ENCODE measurements at places on chromosomes 7 and 10. TPM values are rescaled to one million over a fixed set of nuclear protein-coding genes. Genes with fewer than 3 reads are reported as not detected.

The MTURN gene
- total RNA-seq: 199 TPM

The SUN3 gene
- not detected for total RNA-seq

DNA sequence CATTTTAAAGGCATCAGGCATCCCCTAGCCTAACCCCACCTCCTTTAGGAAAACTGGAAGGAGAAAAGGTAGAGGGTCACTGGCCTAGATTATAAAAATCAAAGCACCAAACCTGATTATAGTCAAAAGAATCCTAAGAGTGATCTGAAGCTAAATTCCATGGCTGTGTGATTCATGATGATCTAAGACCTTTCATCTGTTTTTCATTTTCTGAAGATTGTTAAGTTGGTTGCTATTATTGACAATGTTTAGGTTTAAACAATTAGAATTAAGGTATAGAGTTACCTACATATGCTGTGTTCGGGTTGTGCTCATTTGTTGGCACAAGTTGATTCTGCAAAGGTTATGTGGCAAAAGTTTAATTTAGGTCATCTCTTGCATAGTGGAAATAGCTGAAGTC lies 148.7 kb downstream of the BICC1 start:
- DNase-seq: no peak

DNA sequence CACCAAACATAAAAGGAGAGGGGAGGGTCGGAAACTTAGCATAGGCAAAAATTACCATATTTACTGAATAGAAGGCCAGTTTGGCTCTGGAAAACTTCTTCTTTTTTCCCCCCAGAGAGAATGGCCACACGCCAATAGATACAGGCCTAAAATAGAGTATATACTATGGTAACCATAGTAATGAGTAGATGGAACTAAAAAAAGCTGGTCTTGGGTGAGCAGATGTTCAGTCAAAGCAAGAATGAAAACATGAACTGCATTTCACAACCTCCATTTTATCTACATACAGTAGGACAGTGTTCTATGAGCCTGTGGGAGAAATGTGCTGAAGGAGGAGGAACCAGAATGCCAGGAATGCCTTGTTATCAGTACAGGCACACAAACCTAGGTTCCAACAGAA lies 141.7 kb upstream of the SEMA3A start:
- no peak for DNase-seq
